Progenitor cell of endocrine pancreas (in vitro differentiated cells): ENCODE measurements at places on chromosomes 11 and 22.

- DNase-seq: no peak
These were observed 41.7 kb upstream of the AQP11 start for GRCh38 chr11:77547863-77548551.

DNA sequence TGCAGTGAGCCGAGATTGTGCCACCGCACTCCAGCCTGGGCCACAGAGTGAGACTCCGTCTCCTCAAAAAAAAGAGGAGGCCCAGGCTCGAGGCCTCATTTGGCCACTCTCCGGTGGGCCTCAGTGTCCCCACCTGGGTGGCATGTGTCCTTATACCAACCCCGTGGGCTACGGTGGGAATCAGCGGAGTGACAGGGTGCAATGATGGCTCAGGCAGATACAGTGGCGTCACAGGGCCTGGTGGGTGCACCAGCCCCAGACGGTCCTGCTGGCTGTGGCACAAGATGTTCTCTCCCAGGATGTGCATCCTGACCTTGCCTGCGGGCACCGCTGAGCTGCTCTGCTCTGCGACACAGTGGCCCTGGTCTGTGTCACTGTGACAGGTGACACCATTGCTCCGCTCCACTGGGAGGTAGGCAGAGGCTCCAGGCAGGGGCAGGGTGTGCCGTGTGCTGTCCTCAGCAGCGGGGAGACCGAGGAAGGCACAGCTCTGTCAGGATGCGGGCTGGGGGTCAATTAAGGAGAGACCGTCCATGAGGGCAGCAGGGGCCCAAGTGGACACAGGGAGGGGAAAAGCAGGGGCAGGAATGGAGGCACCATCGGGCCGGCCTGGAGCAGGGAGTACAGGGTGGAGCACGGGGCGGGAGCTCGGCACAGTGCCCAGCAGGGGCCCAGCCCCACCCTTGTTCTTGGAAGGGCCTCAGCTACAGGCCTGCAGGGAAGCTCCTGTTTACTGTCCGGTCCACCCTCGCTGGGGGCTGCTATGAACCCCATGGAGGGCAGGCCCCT is 21.7 kb upstream of the TH start:
- no peak for DNase-seq

DNA sequence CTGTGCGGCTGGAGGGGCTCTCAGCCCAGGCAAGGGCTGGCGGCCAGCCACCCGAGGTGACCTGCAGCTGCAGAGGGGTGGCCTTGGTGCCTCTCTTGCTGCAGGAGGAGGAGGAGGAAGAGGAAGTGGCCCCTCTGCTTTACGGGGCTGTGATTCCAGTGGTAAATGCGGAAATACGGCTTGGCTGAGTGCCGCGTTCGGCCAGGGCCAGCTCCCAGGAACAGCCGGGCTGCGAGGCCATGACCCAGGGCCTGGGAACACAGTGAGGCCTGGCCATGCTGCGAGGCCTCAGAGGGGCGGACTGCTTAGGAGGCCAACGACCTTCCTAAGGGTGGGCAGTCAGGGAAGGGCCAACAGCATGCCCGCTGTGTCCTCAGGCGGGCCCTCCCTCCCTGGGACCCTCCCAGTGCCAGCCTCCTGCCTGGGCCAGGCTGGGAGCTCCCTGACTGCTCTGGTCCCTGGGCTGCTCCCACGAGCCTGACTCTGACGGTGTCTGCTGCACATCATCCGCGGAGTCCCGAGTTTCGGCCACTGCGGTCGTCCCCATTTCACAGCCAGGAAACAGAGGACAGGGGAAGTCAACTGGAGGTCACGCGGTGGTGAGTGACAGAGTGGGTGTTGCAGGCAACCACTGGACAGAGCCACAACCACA is 20.8 kb upstream of the PPARA start:
- no peak for DNase-seq

GRCh38 chr11:76041208-76041607 is 165.1 kb downstream of the WNT11 start:
- no peak for DNase-seq

DNA sequence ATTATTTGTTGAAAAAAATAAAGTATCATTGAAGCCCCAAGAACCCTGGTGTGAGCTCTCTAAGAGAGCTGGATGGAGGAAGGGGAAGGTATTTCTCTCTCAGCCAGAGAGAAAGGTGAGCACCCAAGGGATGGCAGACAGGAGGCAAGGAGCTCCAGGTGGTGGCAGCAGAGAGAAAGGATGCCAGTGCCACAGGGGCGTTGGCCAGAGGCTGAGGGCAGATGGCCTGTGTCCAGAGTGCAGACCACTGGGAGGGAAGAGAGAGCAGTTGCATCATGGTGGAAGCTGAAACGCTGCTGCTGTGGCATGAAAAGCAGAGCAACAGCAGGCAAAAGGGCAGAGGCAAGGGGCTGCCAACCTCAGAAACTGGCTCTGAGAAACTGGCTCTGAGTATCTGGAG is 8.5 kb downstream of the SPON1 start:
- no peak for DNase-seq

DNA sequence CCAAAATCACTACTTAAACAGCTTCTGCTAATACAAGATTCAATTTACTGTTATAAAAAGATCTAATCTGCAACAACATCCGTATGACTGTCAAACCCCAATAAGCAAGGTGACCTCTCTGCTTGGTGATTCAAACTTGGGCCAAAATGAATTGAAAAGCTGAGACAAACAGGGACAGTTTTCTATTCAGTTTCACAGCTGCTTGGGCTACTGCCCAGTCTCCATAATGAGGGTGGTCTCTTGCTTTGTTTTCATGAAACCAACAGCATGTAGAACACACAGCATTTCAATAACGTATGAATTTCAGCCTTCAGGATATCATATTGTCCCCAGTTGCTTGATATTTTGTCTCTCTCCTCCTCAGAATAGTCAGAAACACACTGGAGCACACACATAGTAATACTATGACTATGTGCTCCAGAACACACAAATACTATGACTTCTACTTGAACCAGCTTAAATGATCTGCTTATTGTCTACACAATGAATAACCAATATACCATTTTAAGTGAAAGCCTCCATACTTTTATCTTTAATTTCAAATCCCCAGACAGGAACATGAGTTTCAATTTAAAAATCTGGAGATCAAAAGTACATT is 285.0 kb downstream of the TTC28 start:
- DNase-seq: no peak

DNA sequence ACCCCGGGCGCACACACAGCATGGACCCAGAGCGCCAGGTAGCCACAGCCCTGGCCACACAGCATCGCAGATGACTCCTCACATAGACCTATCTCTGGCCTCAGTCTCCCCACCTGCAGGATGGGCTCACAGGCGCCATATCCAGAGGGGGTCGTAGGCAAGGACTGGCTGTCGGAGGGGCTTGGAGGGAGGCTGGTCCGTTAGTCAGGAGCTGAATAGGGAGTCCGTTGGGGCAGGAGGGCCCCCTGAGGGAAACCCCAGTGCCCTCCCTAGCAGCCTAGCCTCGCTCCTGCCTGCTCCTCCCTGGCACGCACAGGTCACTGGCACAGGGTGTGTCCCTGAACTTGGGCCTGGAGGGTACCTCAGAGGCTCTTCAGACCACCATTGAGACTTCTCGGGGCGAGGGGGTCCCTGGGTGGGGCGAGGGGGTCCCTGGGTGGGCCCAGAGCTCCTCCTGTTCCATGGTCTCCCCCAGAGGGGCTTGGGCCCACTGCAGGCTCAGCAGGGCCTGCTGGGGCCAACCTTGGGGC is 2.0 kb downstream of the PLXNB2 start:
- no peak for DNase-seq

- DNase-seq: no peak
These were observed 865 bp downstream of the RBM14 start for GRCh38 chr11:66617155-66617834.

DNA sequence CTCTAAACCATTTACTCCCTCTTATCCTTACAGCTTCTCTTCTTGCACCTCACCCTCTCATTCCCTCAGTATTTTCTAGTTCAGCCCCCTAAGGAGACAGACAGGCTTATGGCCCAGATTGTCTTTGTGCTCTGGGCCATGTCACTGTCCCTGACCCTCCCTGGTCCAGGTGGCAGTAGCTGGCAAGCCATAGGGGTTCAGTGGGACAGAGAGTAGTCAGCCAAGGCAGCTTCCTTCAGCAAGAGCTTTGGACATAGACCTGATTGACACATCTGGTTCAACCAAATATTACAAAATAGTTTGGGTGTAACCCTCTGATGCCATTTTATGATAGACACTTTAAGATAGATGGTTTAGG is 53.9 kb downstream of the NCAM1 start:
- no peak for DNase-seq

DNA sequence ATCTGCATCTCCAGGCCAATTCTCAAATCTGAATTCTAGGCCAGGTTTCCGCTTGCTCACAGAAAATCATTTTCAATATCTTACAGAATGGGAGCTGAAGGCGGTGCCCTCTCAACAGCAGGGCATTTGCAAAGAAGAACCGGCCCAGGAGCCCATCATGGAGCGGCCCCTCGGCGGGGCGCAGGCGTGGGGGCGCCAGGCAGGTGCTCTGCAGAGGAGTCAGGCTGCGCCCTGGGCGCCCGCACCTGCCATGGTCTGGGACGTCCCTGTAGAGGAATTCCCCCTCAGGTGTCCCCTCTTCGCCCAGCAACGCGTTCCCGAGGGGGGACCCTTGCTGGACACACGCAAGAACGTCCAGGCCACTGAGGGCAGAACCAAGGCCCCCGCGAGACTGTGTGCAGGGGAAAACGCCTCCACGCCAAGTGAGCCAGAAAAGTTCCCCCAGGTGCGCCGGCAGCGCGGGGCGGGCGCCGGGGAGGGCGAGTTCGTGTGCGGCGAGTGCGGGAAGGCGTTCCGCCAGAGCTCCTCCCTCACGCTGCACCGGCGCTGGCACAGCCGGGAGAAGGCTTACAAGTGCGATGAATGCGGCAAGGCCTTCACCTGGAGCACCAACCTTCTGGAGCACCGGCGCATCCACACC is 11.5 kb downstream of the ZNF74 start:
- no peak for DNase-seq

- no peak for DNase-seq
These were observed 107.7 kb downstream of the ELP4 start for GRCh38 chr11:31617246-31617645.

- DNase-seq: no peak
These were observed 23.4 kb downstream of the LRP4 start for GRCh38 chr11:46894961-46895360.

DNA sequence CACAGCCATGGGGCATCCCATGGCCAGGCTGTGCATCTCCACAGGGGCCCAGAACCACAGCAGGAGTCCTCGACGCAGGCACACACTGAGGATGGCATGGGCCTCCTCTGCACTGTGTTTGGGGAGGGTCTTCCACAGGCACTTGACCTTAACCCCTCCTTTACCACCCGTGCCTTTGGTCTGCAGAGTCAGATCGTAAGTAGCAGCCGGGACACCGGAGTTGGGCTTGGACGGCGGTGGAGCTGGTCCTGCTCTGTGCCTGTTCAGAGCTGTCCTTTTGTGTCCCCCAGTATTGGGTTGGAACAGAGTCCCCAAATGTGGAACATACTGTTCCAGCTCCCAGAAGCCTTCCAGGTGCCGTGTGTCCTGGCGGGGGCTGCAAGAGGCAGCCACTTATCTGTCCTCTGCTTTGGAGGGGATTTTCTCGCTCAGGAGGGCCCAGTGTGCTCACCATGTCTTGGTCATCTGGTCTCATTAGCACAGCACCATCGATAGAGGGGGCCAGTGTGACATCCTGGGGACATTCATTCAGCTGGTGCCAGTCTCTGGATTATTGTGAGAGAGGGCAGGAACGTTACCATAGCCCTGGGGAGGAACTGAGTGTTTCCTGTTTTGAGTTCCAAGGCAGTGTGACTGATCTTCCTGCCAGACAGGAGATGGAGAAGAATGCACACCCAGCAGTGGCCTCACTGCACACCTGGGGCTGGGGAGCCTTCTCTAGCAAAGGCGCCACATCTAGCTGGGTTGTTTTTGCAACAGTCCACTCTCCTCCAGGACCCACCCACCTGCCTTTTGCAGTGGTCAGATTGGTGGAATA is 12.4 kb downstream of the CRELD2 start:
- no peak for DNase-seq

DNA sequence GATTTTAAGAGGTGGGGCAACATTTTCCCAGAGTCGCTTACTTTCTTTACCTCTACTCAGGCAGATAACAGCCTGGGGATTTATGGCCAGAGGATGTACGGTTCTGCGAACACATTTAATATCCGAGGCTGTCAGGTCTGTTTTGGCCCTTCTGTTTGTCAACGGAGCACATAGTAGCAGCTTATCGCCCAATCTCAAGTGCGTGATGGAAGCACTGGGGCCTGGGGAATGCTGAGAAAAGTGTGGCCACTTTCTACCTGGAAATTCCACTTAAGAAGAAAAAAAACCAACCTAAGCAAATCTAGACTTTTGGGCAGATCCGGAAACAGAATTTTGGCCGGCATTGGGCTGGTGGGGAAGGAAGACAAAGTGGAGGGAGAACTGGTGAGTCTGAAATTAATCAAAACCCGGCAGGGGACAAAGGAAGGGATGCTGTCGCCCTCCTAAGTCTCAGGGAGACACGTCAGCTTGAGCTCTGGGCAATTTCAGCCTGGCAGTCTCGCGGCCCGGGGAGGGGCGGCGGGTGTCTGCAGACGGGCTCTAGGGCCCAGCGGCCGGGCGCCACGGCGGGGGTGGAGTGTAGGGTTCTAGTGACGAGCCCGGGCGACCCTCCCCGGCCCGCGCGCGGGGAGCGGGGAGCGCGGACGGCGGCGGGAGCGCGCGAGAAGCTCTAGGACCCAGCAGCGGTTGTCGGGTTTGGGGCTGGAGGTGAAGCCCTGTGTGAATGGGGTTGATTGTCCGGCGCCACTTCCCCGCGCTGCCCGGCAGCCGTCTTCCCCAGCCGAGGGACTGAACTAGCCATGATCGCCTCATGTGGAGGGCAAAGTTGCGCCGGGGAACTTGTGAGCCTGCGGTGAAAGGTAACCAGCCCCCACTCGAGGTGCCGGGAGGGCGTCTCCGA is at the start of gene AMOTL1:
AMOTL1 (plus strand) TSS at position 656 of the 901 bp plus-strand sequence; CDS start at position 812, 156 bp downstream.
- peak; percentile 76 for DNase-seq

GRCh38 chr11:12075822-12076821 is 34.3 kb upstream of the MICAL2 start:
- no peak for DNase-seq

- DNase-seq: no peak
These were observed 1431.4 kb upstream of the TENM4 start for GRCh38 chr11:80872116-80872728.

GRCh38 chr22:37273126-37273845 is 9.0 kb upstream of the CYTH4 start:
- no peak for DNase-seq

- no peak for DNase-seq
These were observed 67.9 kb upstream of the BLID start for GRCh38 chr11:122183933-122184332.
